Dermis microvascular lymphatic vessel endothelial cell (primary cell): ENCODE measurements at places on chromosomes 12 and 14.

GRCh38 chr12:51635346-51635745 is 44.3 kb downstream of the SCN8A start:
- no peak for DNase-seq

DNA sequence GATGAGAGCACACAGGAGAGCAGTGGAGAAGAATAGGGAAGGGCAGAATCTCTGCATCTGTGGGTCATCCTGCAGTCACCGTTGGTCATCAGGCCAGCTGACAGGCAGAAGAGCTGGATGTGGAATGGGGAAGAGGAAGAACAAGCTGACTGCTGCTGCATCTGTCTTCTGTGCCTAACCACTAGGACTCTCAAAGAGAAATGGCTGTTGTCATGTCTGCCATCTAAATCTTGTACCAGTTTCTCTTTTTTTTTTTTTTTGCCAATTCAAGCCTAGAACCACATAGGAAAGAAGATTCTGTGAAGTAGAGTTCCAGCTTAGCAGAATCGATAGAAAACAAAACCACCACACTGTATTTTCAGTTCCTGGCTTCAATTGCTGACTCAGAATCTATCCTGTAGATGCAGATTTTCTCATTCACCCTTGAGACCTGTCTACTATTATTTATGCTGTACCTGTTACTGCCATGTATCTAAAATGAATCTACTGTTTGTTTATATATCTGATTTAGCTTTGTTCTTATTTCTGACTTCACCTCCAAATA is 421.9 kb upstream of the PRICKLE1 start:
- no peak for DNase-seq

DNA sequence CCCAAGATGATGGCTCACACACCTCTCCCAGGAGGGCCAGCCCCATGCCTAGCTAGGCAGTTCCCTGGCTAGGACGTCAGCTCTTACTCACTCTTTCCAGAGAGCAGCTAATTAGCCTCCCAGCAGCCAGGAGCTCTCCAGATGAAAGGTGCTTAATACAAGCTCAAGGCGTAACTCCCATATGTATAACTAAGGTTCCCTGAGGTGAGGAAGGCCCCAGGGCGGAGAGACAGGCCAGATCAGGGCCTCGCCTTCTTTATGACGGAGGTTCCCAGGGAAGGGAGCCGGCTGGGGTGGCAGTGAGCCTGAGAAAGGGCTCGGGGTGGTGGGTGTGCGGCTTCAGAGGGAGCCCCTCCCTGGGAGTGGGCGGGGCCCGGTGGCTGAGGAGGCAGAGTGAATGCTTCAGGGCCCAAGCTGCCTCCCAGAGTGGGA is 26.4 kb upstream of the ZFP36L1 start:
- no peak for DNase-seq

- peak; percentile 88 for DNase-seq
Measured at GRCh38 chr14:81303258-81303935, 82.6 kb upstream of the GTF2A1 start.
